ENCODE measurements at places on chromosomes 1 and 21.

GRCh38 chr1:47223921-47224675, 7.9 kb downstream of the TAL1 start:
- no peak for DNase-seq

GRCh38 chr1:23591460-23592208, 32.3 kb upstream of the ID3 start:
- DNase-seq: no peak

GRCh38 chr1:213513006-213513405, 462.0 kb downstream of the RPS6KC1 start:
- no peak for DNase-seq

DNA sequence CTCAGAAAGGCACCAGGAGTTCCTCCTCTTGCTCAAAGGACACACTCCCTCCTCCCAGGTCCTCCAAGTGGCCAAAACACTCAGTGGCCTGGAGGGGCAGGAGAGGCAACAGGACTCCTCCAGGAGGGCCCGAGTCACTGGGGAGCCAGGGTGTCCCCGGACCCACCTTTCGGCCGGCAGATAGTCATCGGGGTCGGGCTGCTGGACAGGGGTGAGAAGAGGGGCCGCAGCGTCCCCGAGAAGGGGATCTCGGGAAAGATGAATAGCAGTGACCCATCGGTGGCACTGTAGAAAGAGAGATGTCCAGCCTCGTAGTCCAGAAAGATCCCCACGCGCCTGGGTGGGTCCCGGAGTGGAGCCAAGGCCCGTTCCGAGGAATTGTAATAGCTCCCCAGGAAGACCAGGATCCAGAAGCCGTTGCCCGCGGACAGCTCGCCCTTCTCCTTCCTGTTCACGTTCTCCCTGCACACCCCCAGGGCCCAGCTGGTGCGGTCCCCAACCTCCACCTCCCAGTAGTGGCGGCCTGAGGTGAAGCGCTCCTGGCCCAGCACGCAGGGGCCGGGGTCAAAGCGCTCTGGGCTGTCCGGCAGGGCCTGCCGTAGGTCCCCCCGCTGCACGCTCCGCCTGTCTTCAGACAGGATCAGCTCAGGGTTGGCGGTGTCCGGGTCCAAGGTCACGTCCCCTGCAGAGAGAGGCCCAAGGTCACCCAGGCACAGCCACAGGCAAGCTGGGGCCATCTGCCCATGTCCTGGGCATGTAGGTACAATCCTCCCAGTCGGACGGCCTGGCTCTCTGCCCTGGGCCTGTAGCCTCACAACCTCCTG, 11.9 kb downstream of the TRIM11 start:
- DNase-seq: no peak

GRCh38 chr1:29828526-29829447, 592.5 kb downstream of the PTPRU start:
- DNase-seq: no peak

DNA sequence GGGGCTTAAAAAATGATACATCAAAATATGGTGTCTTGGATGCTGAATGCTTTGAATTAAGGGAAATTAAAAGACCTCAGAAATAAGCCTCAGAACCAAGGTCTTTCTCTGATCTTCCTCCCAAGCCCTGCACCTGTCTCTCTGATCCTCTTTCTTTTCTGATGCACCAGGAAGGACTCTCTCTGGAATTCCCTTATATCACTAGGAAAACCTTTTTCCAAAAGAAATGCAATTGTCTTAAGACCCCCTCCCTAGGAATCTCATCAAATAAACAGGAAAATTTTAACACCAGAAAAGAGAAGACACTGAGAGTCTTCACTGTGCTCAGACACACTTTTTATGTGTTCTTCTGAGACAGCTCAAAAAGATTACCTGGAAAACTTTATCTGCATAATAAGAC, 159.5 kb upstream of the PTBP2 start:
- no peak for DNase-seq

DNA sequence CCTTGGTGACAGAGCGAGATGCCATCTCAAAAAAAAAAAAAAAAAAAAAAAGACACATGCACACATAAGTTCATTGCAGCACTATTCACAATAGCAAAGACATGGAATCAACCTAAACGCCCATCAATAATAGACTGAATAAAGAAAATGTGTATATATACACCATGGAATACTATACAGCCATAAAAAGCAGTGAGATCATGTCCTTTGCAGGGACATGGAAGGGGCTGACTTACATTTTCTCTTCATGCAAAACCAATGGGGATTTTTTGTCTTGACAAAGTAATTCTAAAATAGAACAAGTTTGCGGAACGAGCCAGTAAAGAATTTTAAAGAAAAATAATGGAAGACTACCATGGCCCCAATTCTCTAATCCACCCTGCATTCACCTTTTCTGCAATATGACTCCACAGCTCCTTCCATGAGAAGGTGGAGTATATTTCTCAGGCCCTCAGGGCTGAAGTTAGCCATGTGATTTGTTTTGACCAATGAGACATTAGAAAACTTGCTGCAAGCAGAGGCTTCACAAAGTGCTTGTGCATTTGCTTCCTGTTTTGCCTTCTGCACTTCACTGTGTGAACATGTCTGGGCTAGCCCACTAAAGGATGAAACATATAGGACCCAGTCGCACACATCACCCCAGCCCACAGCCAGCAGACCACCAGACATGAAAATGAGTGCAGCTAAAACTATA, 78.8 kb upstream of the NR5A2 start:
- DNase-seq: no peak

DNA sequence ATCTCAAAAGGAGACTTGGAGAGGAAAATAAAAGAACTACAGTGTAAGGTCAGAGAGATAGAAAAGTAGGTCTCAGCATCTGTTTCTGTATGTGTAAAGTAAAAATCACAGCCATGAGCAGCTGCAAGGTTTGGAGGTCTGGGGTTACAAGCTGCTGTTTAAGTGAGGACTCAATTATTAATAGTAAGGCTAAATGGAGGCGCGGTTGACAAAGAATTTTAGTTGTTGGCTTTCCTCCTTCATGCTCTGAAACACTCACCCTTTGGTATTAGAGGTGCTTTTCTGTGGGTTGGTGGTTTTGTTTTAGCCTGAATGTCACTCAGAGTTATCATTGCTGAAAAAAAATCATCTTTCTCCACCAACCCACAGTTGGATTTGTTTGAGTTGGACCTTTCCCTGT, 59.8 kb upstream of the HAO2 start:
- DNase-seq: no peak

DNA sequence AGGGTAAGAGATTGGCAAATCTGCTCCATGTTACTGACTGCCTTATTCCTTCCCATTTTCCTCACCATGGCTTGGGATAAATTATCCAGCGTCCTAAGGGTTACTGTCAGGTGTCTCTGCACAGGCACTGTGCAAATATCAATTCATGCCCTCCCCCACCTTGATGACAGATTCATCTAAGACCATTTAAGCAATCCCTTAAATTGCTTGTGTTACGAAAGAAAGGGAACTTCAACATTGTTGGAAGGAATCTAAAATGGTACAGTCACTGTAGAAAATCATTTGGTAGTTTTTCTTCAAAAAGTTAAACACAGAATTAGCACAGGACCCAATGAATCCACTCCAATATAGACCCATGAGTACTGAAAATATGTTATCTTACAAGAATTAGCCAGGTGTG, 17.6 kb upstream of the MTARC2 start:
- DNase-seq: no peak

DNA sequence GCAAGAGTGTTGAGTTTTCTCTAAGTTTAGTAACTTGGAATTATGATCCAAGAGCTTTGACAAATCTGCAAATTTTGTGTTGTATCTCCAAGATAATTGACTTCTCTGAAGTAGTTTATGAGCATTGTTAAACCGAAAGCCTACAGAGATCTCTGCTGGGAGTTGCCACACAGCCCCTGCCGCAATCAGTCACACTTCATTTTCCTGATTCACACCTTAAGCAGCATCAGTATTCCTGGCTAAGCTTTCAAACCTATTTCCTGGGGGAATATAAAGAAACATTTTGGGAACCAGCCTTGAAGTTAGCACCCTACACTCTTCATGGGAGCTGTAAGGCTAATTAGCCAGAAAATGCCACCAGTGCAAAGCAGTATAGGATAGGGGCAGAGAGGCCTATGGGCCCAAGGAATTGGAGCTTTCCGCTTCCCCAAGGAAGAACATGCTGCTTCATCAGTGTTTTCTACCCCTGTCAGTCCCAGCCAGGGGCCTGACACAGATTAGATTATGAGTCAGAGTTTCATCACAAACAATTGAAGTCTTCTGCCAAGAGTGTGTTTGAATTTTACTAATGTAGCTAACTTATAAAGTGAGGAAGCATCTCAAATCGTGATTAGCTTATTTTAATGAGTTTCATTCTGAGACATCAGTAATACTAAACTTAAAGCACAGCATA, 23.2 kb upstream of the CACYBP start:
- no peak for DNase-seq

DNA sequence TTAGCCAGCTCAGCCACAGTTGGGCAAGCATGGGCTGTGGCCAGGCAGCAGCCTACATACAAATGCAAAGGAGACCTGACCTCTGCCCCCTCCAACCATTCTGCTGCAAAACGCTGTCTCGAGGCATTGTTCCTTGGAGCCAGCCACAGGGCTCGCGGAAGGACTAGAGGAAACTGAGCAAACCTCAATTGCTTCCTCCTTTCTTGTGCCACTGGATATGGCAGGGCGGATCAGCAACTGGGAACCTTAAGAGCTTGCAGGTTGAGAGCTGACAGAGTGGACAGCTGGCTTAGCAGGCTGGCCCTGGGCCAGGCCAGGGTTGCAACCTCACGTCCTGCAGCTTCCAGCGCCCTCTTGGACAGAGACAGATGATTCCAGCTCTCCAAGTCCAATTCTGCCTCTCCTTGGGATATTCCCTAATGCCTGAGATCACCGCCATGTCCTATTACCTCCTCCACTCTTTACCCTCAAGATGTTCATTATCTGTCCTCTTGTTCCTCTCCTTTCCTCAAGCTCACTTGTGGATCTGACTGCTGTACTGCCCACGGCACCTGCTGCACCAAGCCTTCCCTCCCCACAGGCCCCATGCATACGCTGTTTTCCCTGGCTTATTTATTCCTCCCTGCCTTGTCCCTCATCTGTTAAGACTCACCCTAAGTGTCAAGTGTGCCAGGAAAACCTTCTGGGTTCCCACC, 67.5 kb downstream of the SDC3 start:
- no peak for DNase-seq

GRCh38 chr1:230381049-230381467, 45.1 kb downstream of the PGBD5 start:
- no peak for DNase-seq

GRCh38 chr1:1079408-1080121, 5.5 kb upstream of the RNF223 start:
- DNase-seq: no peak

DNA sequence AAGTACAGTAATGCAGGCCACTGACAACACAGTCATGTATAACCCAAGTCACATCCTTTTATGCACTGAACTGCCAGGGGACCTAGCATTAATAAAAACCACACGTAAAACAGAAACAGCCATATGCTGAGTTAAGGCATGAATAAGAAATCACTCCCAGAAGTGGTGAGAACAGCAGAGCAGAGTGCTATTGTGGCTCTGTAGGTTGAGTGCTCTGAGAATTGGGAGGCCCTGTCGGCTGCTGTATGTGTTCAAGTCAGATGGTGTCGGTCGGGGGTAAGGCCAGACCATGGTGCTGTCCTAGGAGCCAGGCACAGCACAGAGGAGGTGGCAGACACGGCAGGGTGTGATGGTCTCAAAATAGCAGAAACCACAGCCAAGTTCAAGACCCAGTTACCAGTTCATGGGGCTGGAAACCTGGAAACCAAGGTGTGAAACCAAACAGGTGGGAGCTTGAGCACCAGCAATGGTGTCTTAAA, 126.6 kb upstream of the COA6 start:
- DNase-seq: no peak

DNA sequence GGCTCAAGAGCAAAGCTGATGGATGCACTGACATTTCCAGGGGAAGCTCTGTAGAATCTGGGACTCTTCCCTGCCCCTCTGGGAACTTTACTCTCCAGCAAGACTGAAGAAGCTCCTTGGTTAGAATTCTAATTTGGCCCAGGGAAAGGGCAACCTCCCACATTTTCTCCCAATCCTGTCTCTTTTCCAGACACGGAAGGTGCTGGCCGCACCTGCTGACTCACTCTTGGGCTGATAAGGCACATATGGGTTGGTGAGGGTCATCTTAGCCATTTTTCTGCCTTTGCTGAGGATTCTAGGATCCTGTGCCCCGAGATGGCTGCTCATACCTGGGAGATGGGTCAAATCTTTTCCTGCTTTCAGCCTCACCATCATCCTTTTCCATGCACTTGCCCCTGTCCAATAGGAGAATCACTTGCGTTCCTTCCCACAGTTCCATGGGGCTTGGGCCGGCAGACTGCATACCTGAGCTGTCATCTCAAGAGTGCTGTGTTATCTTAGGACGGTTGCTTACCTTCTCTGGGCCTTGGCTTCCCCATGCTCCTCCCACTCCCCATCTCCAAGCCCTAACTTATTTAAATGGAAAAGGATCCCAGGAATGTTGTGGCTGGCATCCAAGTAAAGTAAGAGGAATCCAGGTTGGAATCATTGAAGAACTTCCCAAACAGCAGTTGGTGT, 1.3 kb downstream of the TINAGL1 start:
- DNase-seq: no peak

GRCh38 chr1:54842206-54842915, 41.2 kb upstream of the TTC22 start:
- DNase-seq: no peak

- DNase-seq: no peak
Observed at GRCh38 chr1:177902266-177902665, 67.6 kb downstream of the SEC16B start.

DNA sequence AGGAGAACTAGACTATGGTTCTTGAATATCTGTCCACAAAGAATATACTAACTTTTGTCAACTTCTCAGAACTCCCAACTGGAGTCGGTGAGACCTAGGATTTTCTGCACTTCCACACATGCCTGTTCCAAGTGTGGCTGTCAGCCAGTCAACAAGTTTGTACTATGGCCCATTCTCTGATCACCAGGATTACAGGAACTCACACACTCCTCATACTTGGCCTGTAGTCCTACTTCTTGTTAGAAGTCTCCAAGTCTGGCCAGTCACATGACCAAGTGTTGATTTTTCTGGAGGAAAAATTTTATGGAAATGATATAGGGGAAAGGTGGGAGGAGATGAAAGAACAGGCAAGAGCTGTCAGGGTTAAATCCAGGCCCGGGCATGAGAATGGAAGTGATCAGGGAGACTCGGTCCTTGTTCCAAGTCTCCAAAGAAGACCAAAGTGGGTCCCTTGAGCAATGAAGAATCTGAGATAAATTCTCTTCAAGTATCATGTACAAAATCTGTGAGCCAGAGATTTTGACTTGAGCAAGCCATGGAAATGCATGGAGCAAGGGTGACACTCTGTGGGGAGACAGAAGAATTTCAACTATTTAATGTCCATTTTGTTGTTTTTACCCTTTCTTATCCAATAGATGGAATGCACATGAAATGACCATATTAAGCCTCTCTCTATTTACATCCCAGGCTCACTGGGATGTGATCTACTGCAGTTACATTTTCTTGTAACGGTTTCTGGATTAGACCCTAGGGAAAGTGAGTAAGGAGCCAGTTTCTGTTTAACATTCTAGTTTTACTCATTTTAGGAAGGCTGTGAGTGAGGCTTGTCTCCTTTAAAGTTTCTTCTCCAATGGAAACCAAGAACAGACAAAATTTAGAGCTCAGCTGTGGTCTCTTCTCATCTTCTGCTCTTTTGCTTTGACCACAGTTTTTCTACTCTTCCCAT, 320.9 kb downstream of the ASTN1 start:
- no peak for DNase-seq

- DNase-seq: no peak
Observed at GRCh38 chr1:60273185-60273584, 199.6 kb upstream of the C1orf87 start.

Measured in stimulated activated CD8-positive, alpha-beta memory T cell treated with anti-CD3 and anti-CD28 coated beads, Interleukin-7, amount 100 ng/mL, for 24 hours (primary cell).